ENCODE measurements at places on chromosomes 11 and 22.

- DNase-seq: no peak
Observed at GRCh38 chr11:72369743-72370142, 64.6 kb downstream of the CLPB start.

GRCh38 chr22:25053153-25053805 is 100.8 kb downstream of the KIAA1671 start:
- DNase-seq: no peak

DNA sequence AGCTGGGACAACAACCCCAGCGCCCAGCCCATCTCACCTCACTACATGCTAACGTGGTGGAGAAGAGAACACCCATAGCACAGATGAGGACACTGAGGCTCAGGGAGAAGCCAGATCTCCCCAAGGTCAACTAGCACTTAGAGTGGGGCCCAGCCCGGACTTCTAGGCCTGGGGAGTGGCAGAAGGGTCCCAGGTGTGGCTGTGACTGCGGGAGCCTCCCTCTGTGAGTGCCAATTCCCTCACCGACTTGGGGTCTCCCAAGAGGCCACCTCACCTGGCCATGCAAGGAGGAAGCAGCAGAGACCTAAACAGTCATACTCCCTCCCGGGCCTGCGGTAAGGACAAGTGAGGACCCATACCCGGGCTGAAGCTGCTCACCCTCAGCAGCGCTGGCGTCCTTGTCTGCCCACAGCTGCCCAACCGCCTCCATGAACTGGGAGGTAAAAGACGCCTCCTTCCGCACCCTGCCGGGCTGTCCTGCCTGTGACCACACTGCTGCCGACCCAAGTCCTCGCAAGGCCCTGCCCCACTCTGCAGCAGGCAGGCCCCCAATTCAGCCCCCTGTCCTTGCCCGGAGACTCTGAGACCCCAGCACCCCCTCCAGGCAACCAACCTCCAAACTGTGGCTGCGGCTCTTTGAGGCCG is 93.2 kb upstream of the RTL6 start:
- DNase-seq: no peak

DNA sequence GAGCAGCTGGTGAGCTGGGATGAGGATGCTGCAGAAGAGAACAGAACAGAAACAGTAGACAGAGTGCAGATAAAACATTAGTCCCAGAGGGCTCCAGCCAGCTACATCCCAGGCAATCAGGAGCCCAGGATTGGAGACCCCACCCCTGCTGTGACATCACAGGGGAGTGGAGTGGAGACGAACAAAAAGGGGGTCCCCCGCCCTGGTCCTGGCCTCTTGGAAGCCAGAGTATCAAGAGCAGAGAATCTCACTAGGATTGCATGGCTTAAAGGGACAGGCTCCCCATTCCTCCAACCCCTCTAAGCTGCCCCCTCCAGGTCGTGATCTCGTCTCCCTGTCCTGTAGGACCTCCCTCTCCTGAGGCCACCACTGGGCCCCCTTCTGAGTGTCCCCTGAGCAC is at the start of gene P2RX3:
P2RX3 (plus strand) TSS at position 211 of the 400 bp plus-strand sequence. CDS start 199 bp downstream, outside the sequence.
- no peak for DNase-seq

- peak; percentile 87 for DNase-seq
Observed at GRCh38 chr11:68213555-68214172, 568 bp upstream of the KMT5B start.

DNA sequence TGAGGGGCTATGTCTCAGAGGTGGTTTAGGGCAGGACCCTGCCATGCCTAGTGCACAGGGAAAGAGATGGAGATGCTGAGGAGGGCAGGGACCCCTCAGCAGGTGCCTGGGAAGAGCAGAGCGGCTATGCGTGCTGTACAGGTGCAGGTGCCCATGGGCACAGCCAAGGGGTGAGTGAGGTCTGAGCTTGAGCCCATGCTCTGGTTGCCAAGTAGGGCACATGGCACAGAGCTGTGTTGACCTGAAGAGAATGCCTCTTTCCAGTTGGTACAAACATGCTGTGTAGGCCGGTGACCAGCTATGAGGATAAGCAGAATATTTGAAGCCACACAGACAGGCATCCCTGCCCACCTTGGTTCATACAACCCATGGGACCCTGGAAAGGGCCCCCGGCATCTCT is 65.8 kb upstream of the NECTIN1 start:
- DNase-seq: no peak

DNA sequence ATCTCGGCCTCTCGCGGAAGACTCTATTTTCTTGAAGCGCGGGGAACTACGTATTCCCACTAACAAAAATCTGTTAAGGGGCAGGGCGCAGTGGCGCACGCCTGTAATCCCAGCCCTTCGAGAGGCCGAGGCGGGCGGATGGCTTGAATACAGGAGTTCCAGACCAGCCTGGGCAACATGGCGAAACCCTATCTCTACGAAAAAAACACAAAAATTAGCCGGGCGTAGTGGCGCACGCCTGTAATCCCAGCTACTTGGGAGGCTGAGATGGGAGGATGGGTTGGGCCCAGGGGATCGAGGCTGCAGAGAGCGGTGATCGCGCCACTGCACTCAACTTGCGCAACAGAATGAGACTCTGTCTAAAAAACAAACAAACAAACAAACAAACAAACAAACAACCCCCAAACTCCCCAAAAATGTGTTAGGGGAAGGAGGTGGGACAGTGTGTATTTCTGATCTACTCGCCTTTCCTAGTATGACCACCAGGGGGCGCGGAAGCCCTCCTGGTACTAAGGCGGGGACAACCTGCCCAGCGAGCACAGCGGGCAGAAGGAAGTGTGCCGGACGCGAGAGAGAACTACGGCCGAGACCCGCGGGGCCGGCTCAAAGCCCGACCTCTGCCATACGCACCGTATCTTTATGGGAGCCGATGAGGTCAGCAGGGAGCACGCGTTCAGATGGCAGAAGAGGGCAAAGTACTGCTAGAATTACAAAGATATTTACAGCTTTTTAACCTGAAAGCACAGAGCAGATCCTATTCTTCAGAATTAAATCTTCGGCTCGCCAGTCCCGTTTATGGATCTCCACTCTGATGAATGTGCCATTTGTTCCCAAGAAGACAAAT is 1.3 kb upstream of the STX3 start:
- peak; percentile 83 for DNase-seq

- DNase-seq: no peak
Observed at GRCh38 chr11:45062974-45063635, 83.3 kb upstream of the PRDM11 start.

DNA sequence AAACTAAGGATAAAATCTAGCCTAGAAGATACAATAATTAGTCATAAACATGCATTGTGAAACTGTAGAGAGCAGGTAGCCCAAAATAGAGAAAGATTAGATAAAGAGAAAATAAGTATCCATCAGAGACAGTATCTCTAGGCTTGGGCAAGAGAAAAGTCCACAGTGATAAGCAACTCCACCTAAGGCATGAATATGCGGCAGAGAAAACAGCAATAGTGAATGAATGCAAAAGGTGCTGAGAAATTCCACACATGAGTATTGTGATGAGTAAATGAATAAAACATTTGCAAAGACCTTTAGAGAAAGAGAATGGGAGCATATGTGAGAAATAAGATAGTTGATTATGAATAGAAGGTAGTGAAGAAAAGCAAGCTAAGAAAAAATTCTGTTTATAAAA is 8.7 kb downstream of the MS4A2 start:
- no peak for DNase-seq

All from MM.1S (cell line).